Mesendoderm (in vitro differentiated cells): ENCODE measurements at places on chromosomes 6 and 20.

DNA sequence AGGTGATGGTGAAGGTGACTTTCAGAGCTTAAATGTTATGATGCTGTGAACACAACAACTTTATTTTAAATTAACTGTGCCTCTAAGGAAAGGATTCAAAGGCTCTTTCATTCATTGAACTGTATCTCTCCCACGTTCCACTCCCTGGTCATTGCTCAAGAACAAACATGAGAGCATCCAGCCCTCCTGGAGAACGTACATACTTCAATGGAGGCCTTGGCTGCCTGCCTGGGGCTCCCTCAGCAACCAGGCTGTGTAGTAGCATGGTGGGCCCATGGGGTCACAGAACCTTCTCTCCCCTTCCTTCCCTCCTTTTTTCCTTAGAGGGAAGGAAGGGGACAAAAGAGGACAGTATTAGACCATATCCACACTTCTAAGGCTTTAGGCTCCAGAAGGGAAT is 234.3 kb downstream of the CDC5L start:
- no peak for DNase-seq

- DNase-seq = peak; percentile 61
These were observed 655 bp downstream of the FAM184A start for GRCh38 chr6:119077643-119078375.

GRCh38 chr20:62141397-62142251 is 1.6 kb downstream of the PSMA7 start:
- DNase-seq = peak; percentile 58

GRCh38 chr20:42556575-42556974 is 633.1 kb downstream of the PTPRT start:
- no peak for DNase-seq

DNA sequence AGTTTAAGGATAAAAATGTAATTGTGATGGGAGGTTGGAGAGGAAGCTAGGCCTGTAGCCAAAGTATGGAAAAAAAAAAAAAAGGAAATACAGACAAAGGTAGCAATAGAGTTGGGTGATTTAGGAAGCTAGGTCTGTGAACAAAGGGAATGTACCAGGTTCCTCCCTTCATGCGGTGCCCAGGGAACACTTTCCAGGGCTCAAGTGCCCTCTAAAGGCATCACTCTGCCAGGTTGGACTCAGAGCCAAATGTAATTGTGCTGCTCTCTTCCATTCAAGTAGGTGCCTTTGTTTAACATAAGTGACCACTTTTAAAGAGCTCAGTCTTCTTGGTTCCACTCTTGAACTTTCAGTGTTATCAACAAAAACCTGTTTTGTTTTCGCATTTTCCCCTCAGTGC is 159.7 kb upstream of the AHI1 start:
- DNase-seq = no peak

- DNase-seq = no peak
These were observed 248.0 kb downstream of the PHF3 start for GRCh38 chr6:63883597-63883996.

DNA sequence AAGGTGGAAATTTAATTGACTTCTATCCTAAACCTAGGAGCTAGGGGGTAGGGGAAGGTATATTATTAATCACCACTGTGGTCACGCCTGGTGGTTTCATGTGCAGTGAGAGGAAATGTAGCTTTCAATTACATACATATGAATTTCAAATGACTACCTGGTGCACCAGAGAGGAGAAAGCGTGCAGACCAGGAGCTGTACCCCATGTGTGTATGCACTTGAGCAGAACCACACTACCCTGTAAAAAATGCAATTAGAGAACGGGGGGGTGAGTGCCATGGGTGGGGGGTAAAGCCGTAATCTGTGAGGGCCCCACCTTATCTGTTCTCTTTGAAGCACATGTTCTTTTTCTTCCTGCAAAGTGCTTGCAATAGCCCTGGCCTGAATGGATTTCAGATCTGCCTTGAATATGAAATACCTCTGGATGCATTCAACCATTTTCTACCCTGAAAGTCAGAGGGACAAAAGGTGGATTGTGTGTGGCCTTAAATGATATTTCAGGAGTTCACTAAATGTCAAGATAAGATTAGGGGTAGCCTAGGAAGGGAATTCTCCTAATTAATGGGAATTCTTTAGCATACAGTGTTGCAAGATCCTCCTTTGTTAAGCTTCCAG is 30.9 kb upstream of the EDN3 start:
- DNase-seq = peak; percentile 9

- no peak for DNase-seq
These were observed 17.1 kb upstream of the MMP9 start for GRCh38 chr20:45991616-45992015.

- no peak for DNase-seq
These were observed 25.0 kb upstream of the SDCBP2 start for GRCh38 chr20:1353956-1354355.

DNA sequence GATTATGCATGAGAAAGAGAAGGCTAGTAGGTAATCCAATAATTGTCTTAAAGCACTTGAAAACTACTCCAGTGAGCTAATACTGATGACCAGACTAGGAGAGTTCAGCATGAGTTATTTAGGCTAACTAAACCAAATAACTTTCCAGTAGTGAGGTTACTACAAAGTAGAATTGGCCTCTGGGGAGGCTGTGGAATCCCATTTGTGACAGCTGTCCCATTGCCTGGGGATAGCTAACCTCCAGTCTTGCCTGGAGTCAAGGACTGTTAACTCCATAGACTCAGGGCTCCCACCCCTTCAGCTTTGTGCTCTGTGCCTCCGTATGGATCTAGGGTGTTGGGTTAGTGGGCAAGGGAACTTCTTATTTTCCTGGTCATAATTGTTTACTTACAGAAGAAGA is 51.0 kb downstream of the KCNQ5 start:
- no peak for DNase-seq

DNA sequence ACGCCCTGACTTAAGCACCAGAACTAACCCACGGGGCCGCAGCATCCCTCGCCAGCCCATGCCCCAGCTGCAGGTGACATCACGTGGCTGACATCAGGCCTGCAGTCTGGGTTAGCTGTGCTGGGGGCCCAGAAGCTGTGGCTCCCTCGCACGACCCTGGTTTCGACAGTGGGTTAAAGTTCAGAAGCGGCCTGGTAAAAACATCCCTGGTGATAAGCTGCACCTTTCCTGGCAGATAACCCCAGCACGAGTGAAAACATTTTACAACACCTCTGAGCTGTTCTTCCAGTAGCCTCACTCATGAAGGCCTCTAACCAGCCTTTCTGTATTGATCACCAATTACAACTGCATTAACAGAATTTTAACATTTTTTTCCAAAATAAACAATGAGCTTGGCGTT is 136.4 kb upstream of the RREB1 start:
- DNase-seq = no peak

GRCh38 chr20:58690396-58691135 is 2.0 kb upstream of the NPEPL1 start:
- DNase-seq = no peak

DNA sequence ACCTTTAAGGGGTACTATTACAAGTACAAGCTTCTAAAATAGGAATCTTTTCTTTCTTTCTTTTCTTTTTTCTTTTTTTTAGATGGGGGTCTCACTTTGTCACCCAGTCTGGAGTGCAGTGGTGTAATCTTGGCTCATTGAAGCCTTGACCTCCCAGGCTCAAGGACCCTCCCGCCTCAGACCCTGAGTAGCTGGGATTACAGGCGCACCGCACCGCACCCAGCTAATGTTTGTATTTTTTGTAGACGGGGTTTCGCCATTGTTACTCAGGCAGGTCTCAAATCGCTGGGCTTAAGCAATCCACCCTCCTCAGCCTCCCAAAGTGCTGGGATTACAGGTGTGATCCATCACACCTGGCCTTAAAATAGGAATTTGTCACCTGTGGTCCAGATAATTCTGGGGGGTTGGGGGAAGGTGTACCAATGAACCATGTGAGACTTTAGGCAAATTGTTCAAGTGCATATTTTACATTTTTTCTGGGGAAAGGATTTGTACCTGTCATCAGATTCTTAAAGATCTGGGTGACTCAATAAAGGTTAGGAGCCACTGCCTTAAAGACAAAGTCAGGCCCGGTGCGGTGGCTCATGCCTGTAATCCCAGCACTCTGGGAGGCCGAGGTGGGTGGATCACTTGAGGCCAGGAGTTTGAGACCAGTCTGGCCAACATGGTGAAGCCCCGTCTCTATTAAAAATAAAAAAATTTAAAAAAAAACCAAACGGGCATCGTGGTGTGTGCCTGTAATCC is 19.7 kb upstream of the SYNJ2 start:
- no peak for DNase-seq

DNA sequence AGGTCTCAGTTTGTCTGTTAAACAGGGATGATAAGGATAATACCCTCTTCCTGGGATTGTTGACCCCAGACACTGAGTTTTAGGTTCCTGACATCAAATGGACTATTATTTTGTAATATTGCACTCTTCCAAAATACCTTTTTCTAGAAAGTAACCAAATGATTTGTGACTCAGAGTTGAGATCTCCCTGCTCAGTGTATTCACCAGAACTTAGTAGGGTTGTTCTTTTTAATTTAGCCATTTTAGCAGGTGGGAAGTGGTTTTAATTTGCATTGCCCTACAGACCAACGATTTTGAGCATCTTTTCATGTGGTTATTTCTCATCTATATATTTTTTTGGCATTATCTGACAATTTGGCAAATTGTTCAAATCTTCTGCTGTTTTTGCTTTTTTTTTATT is 75.1 kb downstream of the TMEM242 start:
- no peak for DNase-seq

GRCh38 chr6:117174835-117175360 is 90.5 kb upstream of the VGLL2 start:
- no peak for DNase-seq

GRCh38 chr6:32658268-32658897 is 8.1 kb downstream of the HLA-DQB1 start:
- no peak for DNase-seq

GRCh38 chr6:43377710-43378229 is 8.3 kb upstream of the ZNF318 start:
- DNase-seq = no peak

GRCh38 chr20:35065181-35065580 is 27.4 kb downstream of the TRPC4AP start:
- no peak for DNase-seq

DNA sequence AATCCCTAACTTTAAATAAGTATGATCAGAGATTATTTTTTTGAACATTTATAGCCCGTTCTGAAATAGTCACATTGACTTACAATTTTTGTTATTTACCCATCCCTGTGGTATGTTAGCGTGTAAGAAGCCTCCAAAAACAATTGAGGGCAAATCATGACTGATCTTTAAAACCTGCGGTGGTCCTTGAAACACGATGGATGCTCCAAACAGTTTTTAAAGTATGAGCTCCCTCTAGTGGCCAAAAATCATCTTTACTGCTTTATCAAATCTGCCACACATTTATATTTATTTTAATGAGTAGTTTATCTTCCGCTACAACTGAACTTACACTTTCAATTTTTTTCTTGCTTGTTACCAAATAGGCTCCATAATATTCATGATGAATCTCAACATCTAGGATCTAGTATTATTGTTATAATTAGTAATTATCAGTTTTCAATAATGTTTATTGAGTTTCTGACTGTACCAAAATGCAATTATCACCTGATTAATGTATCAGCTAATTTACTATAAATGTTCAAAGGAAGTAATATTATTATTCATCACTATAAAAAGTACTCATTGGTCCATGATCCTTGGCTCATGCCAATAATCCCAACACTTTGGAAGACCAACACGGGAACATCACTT is 52.2 kb downstream of the MARCKS start:
- DNase-seq = peak; percentile 71

DNA sequence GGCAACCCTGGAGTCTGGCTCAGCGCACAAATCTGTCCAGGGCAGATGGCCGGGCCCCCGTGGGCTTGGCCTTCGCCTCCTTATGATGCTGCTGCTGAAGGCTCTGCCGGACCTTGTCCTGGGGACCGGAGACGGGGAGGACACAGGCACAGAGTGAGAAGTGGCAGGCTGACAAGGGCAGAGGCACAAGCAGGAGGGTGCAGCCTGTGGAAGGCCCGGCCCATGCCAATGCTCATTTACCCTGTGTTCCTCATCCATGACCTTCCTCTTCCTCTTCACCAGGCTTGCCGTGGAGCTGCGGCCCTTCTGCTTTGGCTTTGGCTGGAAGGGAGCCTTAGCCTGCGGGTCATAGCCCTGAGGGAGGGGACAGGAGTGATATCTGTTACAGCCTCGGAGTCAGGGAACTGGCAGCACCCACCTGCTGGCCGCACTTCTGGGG is 2.4 kb downstream of the B3GALT4 start:
- no peak for DNase-seq

- no peak for DNase-seq
These were observed 8.8 kb upstream of the PIM1 start for GRCh38 chr6:37160922-37161778.

DNA sequence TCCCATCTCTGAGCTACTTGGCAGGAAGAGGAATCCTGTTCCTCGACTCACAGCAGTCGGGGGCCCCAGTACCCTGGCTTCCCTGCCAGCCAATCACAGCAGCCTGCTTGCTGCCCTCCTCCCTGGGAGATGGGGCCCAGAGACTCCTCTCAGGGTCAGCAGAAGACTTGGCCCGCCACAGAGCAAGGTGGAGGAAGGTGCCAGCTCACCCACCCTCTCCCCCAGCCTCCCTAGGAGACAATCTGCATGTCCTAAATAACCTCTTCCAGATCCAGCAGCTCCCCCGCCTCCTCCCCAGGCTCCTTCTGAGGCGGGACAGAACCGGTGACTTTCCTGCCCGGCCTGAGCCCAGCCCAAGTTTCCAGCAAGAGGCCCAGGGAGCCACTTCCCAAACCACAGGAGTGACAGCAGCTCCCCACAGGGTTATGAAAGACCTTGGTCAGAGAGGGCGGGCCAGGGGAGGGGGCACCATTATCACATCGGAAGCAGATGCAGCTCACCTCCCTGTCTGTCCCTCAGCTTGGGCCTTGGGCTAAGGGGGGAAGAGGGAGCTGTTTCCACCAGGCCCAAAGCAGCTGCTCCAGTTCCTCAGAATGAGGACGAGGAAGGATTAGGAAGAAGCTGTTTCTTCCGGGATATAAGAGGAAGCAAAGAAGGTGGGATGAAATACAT is 2.3 kb downstream of the CCND3 start:
- DNase-seq = peak; percentile 93

- no peak for DNase-seq
These were observed 86.7 kb downstream of the TRERF1 start for GRCh38 chr6:42365021-42365420.

- no peak for DNase-seq
These were observed 56.4 kb downstream of the NOX3 start for GRCh38 chr6:155399062-155399744.
